ENCODE measurements at places on chromosomes 4 and X.

DNA sequence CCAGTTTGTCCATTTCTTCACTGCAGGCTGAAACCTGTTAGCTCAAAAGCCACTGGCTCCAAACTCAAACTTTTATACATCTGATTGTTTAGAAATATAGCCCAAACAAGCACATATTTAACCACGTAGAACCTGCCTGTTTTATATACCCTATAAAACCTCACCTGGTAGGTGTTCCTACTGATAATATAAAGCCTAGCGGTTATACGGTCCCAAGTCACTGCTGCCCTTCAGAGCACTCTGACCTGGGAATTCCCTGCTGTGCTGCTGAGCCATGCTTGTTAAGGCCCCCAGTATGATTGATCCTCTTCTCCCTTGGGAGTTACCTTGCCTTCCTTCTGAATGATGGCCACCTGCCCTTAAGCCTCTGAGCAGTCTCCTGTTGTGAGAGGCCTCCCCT is 432.8 kb upstream of the LCORL start:
- DNase-seq, result no peak

- DNase-seq, result no peak
These were observed 24.9 kb downstream of the JAKMIP1 start for GRCh38 chr4:6175426-6175825.

- DNase-seq, result no peak
These were observed 8.8 kb downstream of the INTU start for GRCh38 chr4:127641524-127641923.

- DNase-seq, result no peak
These were observed 187.6 kb downstream of the GUCY2F start for GRCh38 chrX:109294097-109294814.

- no peak for DNase-seq
These were observed 1444.0 kb downstream of the PCDH18 start for GRCh38 chr4:136088211-136088867.

DNA sequence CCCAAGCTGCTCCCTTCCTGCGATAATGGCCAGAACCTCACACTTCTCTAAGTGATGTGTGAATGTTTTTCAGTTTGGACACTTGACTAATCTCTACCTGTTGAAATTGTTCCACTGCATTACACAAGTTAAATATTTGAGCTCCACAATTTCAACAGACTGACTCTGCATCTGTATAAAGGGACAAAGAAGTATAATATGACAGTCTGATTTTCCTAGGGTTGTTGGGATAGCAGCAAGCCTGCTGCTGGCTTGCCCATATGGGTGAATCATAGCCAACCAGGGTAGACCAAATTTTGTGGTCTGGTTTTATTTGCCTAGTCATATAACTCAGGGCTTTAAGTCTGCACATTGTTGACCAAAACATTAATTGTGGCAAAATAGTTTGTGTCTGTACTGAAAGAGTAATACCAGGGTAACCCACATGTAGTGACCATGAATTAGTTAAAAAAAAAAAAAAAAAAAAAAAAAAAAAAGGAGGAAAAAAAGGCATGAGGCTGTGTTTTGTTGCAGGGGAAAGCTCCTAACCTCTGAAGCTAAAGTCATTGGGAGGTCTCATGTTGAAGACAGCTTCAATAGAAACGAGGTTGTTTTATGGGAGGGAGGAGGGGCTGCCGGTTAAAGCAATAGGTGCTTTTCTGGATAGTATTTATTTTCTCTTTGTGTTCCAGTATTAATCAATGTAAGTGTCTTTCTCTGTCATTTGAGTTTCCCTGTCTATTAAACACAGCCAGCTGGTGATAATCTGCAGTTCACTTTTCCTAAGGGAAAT is 534.2 kb downstream of the RAB28 start:
- no peak for DNase-seq

- no peak for DNase-seq
These were observed 6.4 kb upstream of the RHOH start for GRCh38 chr4:40190465-40190864.

DNA sequence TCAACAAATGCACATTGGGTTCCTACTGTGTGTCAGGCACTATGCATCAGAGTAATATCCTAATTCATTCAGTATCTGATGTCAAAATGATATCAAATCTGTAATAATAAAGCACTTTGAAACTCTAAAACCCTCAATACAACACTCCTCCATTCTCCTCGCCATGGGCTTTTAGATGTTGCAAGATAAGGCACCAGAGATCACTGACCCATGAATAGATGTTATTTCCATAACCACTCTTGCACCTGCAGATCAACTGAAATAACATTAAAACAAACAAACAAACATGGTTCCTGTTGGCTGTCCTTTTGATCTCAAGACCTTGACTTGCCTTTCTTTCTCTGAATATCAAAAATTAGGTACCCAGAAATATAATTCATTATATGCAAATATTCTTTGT is 100.2 kb downstream of the MAB21L2 start:
- no peak for DNase-seq

DNA sequence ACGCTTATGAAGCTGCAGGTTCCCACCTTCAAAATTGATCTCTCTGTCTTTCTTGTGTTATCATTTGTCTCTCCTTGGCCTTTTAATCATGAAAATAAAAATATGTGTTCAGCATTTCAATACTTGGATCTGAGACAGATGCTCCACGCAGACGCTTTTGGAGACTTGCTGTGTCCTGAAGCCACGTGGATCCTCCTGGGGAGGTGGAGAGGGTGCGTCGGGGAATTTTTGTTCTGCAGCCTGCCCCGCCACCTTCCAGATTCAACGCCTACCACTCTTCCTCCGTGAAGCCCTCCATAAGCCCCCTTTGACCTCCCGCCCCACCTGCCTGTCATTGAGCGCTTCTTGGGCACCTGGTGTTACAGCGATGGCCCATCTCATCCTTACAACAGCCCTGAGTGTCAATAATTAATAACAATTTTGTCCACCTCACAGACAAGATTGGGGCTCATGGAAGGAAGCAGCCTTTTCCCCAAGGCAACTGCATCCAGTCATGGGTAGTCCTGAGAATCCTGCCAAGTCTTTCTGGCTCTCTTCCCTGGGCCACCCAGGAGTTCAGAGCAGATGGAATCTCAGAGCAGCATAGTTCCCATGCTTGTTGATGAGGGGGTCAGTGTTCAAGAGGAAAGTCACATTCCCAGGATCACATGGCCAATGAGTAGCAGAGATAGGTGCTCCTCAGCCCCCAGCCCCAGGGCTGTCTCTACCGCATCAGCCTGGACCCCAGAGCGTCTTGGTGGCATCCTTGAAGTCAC is 172.6 kb upstream of the PSAPL1 start:
- DNase-seq, result no peak

Measured in activated naive CD8-positive, alpha-beta T cell treated with anti-CD3 and anti-CD28 coated beads, Interleukin-2, amount 50 U/mL, for 16 hours (primary cell).